Fibroblast of the aortic adventitia (primary cell): ENCODE measurements at places on chromosomes 13 and 19. TPM values are rescaled to one million over a fixed set of nuclear protein-coding genes. Genes with fewer than 3 reads are reported as not detected.

The NACC1 gene
- 11.5 and 51.2 TPM in 2 replicates for total RNA-seq

The ZNF492 gene
- 0.45 TPM in 1 of 2 replicates, not detected in the other for total RNA-seq

DNA sequence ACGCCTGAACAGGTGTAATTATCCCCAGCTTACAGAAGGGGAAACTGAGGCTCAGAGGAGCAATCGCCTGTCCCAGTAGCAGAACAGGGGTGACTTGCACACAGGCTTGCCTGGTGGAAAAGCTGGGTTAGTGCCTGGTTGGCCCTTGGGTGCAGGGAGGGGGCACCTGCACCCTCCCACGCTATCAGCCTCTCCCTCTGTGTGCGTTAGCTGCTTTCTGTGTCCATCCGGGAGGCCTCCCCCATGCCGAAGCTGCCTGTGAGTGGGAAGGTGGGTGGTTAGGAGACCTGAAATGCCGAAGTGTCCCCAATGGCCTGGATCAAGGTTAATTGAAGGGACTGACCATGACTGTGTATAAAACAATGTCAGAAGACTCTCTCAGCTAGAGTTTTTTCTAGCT, 295.0 kb downstream of the ZNF536 start:
- no peak for DNase-seq

- DNase-seq = no peak
Measured at GRCh38 chr13:43732726-43733125, 54.0 kb downstream of the ENOX1 start.

GRCh38 chr19:49691243-49692146, 579 bp downstream of the CPT1C start:
- DNase-seq = peak; percentile 72

DNA sequence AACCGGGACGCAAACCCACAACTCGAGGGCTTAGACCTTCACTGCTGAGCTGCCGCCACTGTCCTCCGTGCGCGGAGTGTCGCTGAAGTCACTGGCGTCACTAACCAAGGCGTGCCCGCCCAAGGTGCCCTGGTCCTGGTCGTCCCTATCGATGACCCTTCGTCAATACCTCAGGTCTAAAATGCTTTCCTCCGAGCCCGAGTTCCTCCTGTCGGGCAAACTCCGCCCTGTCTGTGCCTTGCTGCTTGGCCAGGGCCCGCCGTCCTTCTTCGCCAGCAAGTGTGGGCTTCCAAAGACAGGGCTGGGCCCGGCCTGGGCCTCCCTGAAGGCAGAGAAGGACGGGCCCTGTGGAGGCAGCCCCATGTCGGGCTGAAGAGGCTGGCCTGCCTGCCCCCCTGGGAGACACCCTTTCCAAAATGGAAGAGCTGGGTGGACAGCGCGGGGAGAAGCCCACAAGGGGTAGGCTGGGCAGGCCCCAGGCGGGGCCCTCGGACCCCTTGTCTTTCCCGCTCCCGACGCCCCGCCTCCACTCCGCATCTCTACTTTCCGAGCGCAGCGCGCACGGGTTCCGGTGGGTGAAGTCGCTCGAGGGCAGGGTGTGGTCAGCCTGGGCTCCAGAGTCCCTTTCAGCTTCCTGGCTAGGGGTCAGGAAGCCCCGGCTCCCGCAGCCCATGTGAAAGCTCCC, 13.4 kb downstream of the RB1 start:
- no peak for DNase-seq

The KCNN4 gene
- 1.2 and 39.9 TPM in 2 replicates for total RNA-seq

DNA sequence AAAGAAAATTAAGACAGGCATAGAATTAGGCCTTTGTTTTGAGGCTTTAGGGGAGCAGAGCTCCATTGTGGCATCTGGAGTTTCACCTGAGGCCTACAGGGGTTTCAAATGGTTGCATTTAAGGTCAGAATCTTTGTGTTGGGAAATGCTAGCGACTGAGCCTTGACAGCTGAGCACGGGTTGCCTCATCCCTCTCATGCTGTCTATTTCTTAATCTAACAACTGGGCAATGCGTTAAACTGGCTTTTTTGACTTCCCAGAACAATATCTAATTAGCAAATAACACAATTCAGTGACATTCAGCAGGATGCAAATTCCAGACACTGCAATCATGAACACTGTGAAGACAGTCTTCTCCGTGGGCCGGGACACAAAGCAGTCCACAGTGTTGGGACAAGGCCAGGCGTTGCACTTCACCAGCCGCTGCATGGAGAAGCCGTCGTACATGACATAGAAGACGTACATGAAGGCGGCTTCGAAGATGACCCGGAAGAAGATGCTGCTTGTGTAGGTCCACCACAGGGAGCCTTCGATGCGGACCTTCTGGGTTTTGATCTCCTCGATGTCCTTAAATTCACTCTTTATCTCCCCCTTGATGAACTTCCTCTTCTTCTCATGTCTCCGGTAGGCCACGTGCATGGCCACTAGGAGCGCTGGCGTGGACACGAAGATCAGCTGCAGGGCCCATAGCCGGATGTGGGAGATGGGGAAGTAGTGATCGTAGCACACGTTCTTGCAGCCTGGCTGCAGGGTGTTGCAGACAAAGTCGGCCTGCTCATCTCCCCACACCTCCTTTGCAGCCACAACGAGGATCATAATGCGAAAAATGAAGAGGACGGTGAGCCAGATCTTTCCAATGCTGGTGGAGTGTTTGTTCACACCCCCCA, 3.8 kb downstream of the GJB2 start:
- no peak for DNase-seq

The SULT2A1 gene
- not detected in 2 replicates for total RNA-seq

The PCDH9 gene
- total RNA-seq = 5.0 and 19.0 TPM in 2 replicates

DNA sequence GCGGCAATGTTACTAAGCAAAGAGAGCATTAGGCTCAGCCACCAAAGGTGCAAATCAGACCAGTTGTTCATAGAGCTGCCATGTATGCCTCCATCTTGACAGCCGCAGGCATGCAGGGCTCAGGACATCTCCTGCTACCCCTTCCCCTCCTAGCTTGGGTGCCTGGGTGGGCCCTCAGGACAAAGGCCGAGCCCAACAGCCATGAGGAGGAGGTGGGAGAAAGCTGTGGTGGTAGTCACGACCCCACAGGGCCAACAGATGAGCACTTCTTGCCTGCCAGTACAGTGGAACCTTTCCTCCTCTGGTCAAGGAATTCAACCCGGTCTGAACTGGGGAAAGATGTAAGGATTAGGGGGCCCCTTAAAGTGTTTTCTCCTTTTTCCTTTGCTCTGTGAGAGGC, 386.4 kb upstream of the SLITRK6 start:
- DNase-seq = no peak

DNA sequence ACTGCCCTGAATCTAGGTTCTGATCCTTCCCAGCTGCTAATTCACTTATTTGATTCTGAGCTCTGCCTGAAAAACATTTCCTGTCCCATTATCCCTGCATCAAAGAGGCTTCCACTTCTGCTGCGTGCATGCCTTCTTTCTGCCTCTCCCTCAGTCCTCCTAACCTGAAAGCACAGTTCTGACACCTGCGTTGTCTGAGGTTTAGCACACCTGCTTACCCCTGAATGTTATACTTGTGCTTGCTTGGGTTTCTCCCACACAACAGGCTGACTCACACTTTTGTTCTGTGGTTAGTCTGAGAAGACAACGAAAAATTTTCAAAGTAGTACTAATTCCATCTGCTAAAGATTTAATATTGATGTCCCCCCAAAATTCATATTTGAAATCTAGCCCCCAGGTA, 3.1 kb upstream of the SOHLH2 start:
- no peak for DNase-seq

GRCh38 chr19:35908973-35909683, 1.0 kb upstream of the TYROBP start:
- DNase-seq = no peak

- peak; percentile 11 for DNase-seq
Measured at GRCh38 chr13:83151308-83151660, 731.0 kb downstream of the SLITRK1 start.

GRCh38 chr13:20270163-20270865, 38.2 kb upstream of the GJB6 start:
- no peak for DNase-seq

The PTGER1 gene
- total RNA-seq = 1.9 and 3.4 TPM in 2 replicates

GRCh38 chr13:113618455-113618854, 33.9 kb downstream of the TFDP1 start:
- DNase-seq = no peak

DNA sequence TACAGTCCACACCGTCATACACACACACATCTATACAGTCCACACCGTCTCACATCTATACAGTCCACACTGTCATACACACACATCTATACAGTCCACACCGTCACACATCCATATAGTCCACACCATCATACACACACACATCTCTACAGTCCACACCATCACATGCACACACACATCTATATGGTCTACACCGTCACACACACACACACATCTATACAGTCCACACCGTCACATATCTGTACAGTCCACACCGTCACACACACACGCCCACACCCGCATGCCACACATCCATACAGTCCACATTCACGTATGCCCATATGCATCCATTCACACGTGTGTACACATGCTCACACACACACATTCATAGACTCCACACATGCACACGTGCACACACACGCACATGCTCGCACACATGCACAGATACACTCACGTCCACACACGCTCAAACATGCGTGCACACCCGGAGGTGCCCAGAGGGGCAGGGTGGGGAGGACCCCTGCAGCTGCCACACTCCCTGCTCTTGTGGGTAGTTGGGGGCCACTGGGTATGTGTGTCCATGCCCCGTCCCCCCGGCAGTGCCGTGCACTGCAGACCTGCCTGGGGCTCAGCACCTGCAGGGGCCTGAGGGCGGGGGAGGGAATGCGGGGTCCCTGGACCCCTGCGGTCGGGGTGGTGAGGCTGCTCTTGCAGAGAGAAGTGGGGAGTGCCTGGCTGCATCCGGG, 29.2 kb downstream of the PIAS4 start:
- no peak for DNase-seq

DNA sequence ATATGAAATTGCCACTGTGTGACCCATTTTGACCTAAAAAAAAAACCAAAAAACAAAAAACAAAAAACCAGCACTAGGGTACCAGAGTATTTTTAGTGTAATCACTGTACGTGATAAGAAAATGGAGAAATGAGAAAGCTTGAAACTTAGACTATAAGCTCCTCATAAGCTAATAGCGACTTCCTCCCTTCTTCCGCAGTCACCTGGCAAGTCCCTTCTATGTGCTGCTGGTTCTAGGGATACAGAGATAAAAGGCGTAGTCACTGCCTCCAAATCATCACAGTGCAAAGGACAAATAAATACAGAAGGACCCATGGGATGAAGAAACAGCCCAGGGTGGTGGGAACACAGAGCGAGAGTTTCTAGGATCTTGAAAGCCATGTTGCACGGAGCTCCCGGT, 190.3 kb downstream of the TM9SF2 start:
- DNase-seq = no peak

- no peak for DNase-seq
Measured at GRCh38 chr13:91212231-91212630, 135.3 kb upstream of the MIR17HG start.

DNA sequence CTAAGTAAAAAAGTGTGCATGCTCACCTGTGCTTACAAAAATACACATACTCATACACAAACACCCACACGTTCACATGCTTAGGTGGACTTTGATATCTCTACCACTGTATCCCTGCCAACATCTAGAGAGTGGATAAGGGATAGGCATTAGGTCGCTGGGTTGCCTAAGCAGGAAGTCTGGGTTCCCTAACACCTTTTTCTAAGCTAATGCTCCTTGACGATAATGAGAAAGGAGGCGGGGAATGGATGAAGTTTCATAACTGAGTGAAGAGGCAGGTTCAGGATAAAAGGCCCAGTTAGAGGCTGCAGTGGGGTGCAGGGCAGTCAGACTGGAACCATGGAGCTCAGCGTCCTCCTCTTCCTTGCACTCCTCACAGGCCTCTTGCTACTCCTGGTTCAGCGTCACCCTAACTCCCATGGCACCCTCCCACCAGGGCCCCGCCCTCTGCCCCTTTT, 41.9 kb upstream of the CYP2A7 start:
- no peak for DNase-seq

The PINLYP gene
- 6.4 and 7.4 TPM in 2 replicates for total RNA-seq

The KCTD4 gene
- total RNA-seq = not detected in 2 replicates

DNA sequence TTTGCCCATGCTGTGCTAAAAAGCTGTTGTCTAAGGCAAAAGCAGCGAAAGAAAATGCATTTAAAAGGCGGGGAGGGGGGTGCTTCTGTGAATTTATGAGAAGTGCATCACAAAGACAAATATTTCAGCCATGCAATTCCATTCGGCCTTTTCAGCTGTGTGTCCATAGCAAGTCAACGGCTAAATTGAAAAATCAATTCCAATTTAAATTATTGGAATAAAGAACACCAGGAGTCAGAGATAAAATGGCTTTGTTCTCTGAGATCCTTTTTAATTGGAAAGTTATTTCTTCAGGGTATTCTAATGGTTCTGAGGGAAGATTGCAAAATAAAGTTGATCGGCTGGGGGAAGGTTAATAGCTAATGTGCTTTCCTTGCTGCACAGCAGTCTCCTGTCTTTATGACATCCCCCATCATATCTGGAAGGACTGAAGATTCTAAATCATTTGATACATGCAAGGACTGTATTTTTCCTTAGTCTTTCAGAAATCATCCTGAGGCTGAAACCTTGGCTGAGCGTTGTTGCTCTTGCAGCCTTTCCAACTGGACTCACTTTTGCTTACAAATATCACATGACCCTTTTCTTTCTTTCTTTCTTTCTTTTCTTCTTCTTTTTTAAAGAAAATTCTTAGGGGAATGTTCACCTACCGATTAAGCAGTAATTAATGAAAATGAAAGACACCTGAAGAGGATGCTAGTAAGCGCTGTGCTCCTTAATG, 647.1 kb downstream of the DACH1 start:
- no peak for DNase-seq

The C5AR1 gene
- 0.09 TPM in 1 of 2 replicates, not detected in the other for total RNA-seq

The PRKD2 gene
- total RNA-seq = 8.0 and 9.7 TPM in 2 replicates

The DMRTC2 gene
- not detected in 2 replicates for total RNA-seq

DNA sequence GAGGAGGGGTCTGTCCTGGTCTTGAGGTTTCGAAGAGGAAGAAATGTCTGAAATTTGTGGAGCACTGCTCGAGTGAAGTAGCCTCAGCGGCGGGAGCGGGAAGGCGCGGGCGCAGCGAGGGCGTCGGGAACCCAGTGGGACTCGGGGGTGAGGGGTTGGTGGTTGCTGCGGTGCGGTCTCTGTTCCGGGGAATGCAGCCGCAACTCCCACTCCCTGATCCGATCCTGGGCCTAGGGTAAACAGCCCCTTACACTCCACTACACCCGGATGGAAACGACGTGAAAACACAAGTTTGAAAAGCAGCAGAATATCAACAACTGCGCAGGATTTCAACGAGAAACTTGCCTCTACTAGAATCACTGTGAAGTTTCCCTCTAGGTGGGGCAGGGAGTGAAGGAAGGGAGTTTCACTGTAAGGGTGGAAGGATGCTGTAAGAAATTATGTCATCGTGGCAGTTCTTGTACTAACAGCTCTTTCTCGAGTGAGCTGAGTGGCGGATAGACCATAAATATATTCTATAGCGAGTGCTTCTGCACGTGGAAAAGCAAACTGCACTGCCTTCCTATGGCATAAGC, 2.0 kb upstream of the KLF12 start:
- peak; percentile 71 for DNase-seq

- peak; percentile 54 for DNase-seq
Measured at GRCh38 chr19:49983645-49984229, 22.8 kb upstream of the SIGLEC11 start.

The SLC25A30 gene
- total RNA-seq = 7.6 and 10.4 TPM in 2 replicates

The NTF4 gene
- not detected in 2 replicates for total RNA-seq
